ENCODE measurements at places on chromosomes 1 and 21.

DNA sequence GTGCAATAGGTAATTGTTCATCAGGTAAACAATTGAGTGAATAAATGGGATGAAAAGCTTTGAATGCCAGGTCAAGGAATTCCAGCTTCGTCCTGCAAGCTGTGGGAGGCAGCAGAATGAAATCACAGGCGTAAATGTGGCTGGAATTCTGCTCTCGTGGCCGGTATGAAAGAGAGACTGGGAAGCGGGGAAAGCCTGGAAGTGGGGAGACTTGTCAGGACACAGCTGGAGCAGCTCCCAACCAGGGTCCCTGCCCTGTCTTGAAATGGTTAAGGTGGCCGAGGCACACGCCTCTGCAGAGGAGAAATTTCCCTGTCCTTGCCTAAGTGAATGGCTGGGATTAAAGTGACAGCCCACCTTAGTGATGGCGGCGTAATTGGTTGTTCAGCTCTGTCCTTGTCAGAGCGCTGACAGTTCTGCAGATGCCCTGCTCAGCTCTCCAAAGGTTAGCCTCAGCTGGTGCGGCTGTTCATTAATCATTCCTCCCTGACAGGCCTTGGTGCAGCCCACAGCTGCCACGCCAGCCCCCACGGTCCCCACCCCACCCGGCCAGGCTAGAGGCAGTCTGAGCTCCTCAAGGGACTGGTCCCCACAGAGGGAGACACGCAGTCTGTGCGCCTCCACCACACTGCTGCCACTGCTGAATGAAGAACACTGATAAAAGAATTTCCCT lies 398.3 kb upstream of the POU3F1 start:
- no peak for DNase-seq

DNA sequence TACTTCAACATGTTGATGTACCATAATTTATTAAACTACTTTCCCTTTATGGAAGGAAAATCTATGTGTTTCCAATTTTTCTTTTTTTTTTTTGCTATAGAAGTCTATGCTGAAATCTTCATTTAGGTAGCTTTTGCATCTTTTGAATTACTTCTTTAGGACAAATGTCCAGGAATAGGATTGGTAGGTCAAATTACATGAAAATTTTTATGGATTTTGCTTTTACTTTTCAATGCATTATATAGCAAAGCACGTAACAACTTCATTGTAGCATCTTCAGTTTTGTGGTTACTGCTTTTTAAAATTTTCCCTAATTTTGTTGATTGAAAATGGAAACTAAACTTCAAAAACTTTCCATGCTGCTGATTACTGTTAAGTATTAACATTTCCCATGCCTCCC lies 12.0 kb upstream of the PLA2G2C start:
- DNase-seq = no peak

DNA sequence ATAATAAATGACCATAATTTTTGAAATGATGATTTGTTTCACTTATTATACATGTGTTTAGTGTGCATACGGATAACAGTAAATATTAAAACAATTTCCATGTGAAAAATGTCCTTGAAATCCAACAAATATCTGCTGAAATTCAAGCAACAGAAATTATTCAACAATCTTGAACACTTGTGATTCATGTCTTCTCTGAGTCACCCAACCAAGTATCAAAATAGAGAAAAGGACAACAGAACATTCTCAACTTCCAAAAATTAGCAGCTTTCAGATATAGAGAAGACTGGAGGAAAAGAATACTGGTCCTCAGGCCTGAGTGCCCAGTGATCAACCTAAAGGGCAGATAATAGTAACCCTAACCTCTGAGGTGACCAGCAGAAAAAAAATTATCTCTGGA lies 90.8 kb downstream of the VAV3 start:
- DNase-seq = no peak

- DNase-seq = peak; percentile 40
Observed at GRCh38 chr1:197180252-197180878, 33.9 kb upstream of the ASPM start.

GRCh38 chr21:42570841-42571387 lies 57.3 kb downstream of the SLC37A1 start:
- DNase-seq = no peak

DNA sequence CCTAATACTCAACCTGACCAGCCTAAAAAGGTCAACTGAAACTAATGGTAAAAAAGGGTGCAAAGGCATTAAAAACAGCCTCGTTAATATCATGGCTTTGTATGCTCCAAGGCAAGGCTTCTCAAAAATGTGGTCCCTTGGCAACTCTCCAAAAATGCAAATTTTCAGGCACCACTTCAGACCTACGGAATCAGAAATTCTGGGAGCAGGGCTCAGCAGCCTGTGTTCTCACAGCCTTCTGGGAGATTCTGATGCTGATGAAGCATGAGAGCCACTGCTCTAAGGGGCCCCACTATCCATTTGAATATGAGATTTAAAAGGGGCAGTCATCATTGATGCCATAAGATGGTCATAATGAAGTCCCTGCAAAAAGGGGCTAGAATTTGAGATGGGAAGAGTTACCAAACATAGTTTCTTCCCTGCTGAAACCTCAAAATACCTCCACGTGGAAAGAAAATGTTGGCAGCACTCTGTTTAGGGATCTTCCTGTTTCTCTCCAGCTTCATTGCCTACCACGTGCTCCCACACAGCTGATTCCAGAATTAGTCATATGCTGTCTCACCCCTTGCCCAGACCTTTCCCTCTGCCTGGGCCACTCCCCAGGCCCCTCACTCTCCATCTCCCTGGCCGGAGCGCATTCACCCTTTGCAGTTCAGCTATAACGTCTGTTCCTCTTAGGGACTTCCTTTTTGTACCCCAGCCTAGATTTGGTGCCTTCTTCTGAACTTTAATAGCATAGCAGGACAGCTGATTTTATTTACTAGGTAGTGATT lies 46.7 kb downstream of the PHC2 start:
- DNase-seq = no peak

DNA sequence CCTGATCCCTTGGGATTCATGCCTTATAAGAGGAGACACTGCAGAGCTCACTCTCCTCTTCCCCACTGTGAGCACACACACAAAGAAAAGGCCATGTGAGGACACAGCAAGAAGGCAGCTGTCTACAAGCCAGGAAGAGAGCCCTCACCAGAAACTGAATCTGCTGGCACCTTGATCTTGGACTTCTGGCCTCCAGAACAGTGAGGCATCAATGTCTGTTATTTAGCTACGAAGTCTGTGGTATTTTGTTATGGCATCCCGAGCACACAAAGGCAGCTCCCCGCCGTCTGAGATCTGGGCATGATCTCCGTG lies 47.1 kb upstream of the RPL11 start:
- no peak for DNase-seq

DNA sequence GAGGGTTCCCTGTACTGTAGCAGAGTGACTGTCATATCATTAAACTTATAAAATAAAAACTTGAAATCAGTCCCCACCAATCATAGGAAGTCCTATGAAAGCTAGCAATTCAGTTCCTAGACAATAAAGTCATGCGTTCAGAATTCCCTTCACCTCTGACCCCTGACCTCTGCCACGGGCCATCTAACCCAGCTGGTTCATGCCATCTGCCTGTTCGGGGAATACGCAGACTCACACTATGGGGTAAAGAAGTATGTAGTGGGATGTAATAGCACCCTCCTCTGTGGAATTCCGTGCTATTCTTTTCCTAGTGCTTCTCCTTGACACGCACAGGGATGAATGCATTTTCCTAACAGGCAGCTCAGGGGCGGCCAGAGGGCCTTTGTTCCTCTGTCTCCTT lies 2.1 kb downstream of the GSTM4 start:
- DNase-seq = no peak

GRCh38 chr1:234616644-234617043 lies 6.7 kb upstream of the IRF2BP2 start:
- DNase-seq = no peak

GRCh38 chr1:3558036-3558726 lies 53.1 kb downstream of the MEGF6 start:
- no peak for DNase-seq

GRCh38 chr1:201676197-201676596 lies 137.3 kb downstream of the NAV1 start:
- no peak for DNase-seq

GRCh38 chr1:2318314-2319278 lies 72.8 kb downstream of the MORN1 start:
- DNase-seq = no peak

GRCh38 chr1:6628971-6629479 lies 4.4 kb downstream of the THAP3 start:
- no peak for DNase-seq

GRCh38 chr1:52296345-52296744 lies 69.7 kb downstream of the CC2D1B start:
- peak; percentile 40 for DNase-seq
